ENCODE measurements at places on chromosomes 12 and 14.

GRCh38 chr14:98077176-98077575 lies 1194.8 kb downstream of the BCL11B start:
- DNase-seq, result no peak

DNA sequence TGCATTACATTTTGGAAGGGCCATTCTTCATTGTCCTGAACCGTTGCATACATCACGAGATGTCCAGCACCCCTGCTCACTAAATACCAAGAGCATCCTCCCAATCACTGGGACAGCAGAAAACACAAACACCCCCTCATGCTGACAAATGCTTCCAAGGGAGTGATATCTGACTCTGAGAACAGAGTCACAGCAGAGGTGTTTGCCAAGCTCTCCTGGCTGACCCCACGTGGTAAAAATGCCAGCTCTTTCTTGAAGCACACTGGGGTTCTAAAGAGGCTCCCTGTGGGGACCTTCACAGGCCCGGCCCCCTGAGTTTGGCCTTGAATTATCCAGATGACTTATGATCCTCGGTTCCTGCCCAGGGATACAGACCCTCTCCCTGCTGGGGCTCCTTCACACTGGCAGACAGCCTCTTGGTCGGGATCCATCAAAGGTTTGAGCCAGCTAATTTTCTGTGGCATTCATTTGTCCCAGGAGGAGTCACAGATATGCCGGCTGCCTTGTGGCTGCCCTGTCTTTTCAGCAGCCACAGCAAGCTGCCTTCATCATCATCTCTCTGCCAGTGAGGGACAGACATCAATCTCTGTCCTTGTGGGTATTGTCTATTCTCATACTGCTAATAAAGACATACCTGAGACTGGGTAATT lies 43.1 kb upstream of the PSMC1 start:
- no peak for DNase-seq

DNA sequence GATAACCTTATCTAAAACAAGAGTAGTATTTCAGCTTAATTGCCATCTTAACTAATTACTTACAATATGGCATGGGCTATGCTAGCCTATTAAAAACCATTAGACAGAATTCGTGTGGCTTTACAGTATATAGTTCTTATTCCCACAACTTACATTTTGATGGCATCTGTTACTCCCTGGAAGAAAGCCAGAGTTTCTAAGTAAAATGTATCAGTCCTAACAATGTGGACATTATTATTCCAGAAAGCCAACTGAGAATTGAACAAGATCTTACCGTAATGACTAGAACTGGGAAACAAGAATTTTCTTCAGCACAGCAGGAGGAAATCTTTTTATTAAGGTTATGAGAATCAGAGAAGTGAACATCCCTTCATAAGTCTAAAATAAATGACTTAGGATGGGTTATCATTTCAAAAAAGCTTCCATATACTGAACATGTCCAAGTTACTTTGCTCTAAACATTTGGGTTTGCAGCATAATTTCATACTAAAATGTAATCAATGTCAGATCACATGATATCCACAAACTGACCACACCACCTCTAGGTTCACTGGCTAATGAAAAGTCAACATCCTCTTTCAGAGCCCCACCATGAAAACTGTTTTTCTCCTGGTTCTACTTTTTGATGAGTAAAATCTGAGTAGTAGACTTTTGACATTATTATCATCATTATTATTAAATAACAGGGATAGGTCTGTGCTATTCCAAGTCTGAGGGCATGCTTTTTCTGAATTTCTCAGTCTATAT lies 179.7 kb downstream of the SSPN start:
- DNase-seq, result no peak

- peak; percentile 43 for DNase-seq
Measured at GRCh38 chr14:20413744-20414082, 412 bp upstream of the TEP1 start.

DNA sequence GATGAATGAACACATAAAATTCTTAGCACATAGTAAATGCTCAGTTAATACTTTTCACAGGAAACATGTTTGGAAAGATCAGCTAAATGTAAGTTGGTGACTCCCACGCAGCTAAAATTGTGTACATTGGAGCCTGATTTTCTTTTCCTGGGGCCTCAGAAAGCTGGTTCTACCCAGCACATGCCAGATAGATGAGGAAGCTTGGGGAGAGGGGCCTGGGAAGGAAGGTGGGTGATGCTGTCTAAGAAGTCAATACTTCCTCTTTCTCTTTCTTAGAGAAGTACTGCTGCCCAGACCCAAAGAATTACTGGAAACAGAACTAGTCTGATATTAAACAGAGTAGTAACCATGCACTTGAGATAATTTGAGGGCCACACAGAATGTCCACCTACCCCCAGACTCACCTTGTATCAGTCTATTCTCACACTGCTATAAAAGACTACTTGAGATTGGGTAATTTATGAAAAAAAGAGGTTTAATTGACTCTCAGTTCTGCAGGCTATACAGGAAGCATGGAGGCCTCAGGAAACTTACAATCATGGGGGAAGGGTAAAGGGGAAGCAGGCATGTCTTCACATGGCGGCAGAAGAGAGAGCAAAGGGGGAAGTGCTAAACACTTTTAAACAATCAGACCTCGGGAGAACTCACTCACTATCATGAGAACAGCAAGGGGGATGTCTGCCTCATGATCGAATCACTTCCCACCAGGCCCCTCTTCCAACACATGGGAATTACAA lies 123.3 kb upstream of the MED13L start:
- no peak for DNase-seq

GRCh38 chr14:28542040-28542439 lies 224.5 kb upstream of the FOXG1 start:
- DNase-seq, result no peak

GRCh38 chr12:112961074-112961473 lies 17.2 kb upstream of the OAS2 start:
- DNase-seq, result no peak

GRCh38 chr14:64706593-64707193 lies 2.5 kb downstream of the PLEKHG3 start:
- DNase-seq, result no peak

- DNase-seq, result no peak
Measured at GRCh38 chr12:31316891-31317290, 9.1 kb downstream of the SINHCAF start.

DNA sequence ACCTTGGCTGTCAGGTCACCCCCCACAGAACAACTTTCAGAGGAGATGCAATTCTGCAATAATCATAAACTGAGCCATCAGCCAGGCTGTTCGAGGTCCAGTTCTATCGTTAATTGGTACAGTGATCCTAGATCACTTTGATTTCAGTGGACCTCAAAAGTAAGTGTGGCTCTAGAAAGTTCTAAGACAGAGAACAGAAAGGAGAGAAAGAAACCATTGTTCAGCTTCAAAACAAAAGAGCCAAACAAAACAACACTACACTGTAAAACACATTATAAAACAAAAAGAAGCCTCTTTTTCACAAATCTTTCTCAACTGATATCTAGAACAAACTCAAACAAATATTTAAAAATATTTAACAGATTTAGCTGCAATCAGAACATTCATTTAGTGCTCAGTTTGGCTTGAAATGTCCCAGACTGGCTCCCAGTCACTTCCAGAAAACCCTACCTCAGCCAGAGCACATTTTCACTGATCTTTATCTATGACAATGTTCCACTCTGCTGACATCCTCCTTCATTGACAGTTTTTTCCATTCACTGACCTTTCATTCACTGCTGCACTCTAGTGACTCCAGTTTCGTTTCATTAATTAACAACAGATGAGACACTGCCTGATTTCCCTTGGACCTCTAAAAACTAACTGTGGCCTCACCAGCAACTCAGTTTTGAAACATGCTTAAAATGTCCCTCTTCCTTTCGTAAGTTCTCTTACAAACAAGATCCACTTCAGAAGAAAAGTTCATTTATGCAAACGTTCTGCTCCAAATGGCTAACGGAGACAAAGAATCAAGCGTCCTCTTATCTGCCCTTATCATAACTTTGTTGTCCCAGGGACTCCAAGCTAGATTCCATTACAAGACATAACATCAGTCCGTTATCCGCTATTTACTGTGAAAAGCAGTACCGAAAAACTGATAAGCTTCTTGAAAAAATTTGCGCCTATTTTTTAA lies 56.8 kb downstream of the DUSP16 start:
- DNase-seq, result peak; percentile 43

- peak; percentile 21 for DNase-seq
Measured at GRCh38 chr14:91115986-91116770, 2.3 kb downstream of the DGLUCY start.

DNA sequence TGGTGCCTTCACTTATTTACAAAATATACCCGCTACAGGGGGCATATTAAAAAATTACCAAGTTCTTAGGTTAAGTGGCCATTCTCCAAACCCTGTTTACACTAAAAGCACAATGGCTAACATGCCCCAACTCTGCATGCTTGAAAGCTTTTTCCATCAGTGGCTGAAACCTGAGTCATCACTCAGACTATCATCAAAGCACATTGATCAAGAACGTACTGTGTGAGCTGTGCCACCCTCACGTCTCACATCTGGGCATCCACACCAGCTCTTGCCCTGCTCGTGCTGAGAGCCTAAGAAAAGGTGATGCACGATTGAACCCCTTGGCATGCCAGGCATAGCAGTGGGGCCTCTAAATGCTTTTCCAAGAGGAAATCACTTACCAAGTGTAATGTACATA lies 13.2 kb downstream of the AQP6 start:
- no peak for DNase-seq

- no peak for DNase-seq
Measured at GRCh38 chr12:52581066-52581465, 7.4 kb upstream of the KRT74 start.

GRCh38 chr14:68397822-68398221 lies 395.0 kb downstream of the ZFP36L1 start:
- no peak for DNase-seq

DNA sequence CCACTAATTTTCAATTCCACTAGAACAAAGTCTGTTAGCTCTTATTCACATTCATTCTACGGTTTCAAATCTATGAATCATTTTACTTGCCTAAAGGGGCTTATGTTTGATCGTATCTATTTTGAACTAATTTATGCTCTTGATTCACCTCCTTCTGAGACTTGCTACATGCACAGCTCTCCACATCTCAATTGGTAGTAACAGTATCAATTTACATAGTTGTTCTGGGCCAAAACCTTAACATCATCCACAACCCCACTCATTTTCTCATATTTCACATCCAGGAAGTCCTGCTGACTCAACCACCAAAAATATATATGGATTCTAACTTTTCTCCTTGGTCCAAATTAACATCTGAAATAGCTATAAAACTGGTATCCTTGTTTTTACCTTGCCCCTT lies 208.6 kb downstream of the RASSF9 start:
- DNase-seq, result no peak

GRCh38 chr14:70665448-70666360 lies 24.0 kb downstream of the TTC9 start:
- no peak for DNase-seq

DNA sequence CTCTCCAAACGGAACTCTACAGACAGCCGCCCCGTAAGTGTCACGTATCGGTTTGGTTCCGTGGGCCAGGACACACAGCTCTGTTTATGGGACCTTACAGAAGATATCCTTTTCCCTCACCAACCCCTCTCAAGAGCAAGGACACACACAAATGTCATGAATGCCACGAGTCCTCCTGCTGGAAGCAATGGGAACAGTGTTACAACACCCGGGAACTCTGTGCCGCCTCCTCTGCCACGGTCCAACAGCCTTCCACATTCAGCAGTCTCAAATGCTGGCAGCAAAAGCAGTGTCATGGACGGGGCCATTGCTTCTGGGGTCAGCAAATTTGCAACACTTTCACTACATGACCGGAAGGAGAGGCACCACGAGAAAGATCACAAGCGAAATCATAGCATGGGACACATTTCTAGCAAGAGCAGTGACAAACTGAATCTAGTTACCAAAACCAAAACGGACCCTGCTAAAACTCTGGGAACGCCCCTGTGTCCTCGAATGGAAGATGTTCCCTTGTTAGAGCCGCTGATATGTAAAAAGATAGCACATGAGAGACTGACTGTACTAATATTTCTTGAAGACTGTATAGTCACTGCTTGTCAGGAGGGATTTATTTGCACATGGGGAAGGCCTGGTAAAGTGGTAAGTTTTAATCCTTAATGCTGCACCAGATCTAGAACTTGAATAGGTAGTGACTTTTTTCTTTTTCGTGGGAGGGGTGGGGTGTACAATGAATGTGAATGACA lies 69.7 kb downstream of the WDR20 start:
- no peak for DNase-seq

- DNase-seq, result no peak
Measured at GRCh38 chr12:113149361-113150150, at the start of gene CFAP73. Gene CFAP73 (plus strand): TSS chr12:113149724. CDS start chr12:113149858, 134 bp downstream.

- no peak for DNase-seq
Measured at GRCh38 chr12:62792236-62792870, 142.6 kb downstream of the PPM1H start.

- DNase-seq, result no peak
Measured at GRCh38 chr12:127260999-127261398, 1006.0 kb upstream of the TMEM132C start.

All from CD4-positive, alpha-beta T cell treated with Interleukin-21 for 1 hour (primary cell).